ENCODE measurements at places on chromosomes 16 and 17.

- no peak for DNase-seq
Measured at GRCh38 chr16:63130942-63131341, 1094.7 kb upstream of the CDH8 start.

- DNase-seq, result no peak
Measured at GRCh38 chr17:55564081-55564480, 52.8 kb upstream of the SMIM36 start.

- DNase-seq, result peak; percentile 32
Measured at GRCh38 chr16:67169642-67170167, 633 bp upstream of the NOL3 start.

DNA sequence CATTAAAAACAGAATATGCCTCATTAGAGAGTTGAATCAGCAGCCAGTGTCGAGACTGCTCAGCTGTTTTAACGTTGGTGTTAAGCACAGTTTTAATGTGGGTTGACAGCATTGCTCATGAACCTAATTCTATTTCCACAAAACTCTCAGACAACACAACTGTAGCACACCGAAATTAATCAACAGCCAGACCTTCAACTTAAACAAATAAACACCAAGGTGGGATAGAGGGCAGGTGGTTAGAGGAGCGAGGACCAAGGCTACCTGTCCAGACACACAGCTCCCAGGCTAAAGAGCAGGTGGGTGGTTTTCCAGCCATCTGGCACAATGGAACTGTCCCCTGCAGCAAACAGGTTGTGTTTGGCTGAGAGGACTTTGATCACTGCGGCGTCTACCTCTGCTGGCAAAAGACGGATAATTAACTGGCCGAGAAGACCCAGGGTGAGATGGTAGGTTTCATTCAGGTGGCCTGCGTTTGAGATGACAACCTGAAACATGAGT, 69.6 kb upstream of the ATP2A3 start:
- no peak for DNase-seq

DNA sequence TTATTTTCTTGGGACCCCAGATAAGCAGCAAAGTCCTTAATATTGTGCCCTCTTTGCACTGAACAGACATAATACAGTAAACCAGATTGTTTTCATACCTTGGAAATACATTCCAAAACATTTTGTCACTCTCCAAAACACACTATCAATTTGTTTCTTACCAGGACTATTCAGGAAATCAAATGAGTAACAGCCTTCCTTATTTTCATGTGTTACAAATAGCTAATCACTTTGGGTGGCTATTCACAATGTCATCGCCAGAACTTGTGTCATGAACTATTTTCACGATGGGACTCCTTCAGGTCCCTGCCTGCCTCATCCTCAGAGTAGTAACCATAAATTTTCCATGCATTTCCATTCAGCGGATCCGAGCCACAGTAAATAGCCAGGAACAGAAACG, 104.5 kb downstream of the MAP2K6 start:
- no peak for DNase-seq

DNA sequence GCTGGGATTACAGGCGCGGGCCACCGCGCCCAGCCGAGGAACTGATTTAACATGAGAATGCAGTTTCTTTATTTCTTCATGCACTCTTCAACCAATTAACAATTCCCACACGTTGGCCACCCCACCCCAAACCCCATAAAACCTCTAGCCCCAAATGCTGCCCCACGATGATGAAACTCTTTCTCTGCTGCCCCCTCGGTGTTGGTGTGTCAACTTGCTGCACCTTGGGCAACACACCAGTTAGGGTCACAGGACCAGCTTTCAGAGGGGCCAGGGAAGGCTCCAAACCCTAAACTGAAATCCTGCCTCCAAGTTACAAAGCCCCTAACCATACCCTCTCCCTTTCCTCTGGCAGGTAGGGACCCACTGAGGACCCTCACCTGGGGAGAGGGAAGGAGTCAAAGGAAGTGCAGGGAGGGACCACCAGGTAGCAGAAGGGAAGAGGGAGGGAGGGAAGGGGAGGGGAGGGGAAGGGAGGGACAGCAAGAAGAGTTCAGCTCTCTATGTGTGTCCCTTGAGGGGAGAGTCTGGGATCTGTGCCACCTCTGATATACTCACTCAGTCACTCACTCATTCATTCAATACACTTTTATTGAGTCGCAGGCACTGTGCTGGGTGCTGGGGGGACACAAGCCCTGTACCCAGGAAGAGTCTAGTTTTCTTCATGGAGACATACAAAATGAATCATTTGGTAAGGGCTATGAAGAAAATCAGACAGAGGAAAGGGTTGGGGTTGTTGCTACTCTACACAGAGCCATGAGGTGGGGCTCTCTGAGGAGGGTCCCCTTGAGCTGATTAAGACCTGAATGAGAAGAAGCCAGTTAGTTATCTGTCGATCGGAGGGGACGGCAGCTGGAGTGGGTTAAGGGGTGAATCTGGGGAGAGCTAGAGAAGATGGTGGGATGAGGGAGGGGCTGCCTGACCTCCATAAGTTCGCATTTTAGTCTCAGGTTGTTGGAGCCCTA, 3.9 kb downstream of the PLXDC1 start:
- no peak for DNase-seq

DNA sequence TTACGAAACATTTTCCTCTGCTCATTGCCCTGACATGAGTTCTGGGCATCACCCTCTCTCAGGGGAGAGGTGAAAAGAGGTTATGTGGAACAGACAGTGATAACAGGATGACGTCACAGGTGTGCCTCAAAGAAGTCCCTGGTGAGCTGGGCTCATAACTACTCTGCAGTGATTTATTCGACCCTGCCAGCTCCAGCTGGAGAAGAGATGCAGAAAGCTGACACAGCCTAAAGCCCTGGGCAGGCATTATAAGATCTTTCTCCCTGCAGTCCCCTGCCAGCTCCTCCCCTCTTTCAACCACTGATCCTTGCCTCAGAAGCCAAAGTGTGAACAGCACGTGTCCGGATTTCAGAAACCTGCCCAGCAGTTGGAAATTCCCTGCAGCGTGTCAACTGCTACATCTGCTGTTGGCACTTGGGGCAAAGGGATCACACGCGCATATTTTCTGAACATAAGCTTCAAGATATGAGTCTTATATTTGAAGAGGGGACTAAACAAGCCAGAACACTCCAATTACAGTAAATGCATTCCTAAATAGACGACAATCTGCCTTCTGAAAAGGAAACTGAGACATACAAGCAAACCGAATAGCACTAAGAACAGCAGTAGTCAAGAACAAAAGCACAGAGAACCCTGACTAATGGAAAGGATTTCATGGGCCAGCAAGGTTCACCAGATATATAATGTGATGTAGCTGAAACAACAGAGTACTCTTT, 80.5 kb downstream of the SMG6 start:
- peak; percentile 70 for DNase-seq

GRCh38 chr16:87086156-87086555, 231.0 kb downstream of the C16orf95 start:
- DNase-seq, result no peak

DNA sequence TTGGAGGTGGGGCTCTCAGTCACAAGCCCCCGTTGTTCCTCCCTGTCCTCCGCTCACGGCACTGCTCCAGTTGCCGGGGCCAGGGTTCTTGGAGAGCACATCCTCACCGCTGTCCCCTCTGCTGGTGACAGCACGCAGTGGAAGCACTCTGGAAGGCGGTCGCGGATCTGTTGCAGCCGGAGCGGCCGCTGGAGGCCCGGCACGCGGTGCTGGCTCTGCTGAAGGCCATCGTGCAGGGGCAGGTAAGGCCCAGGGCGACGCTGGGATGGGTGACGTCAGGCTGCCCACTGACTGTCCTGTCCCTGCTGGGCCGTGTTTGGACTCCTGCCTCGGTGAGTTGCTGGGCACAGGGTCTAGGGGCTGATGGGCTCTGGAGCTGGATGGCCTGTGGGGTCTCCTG, 5.4 kb downstream of the TSC2 start:
- DNase-seq, result no peak

DNA sequence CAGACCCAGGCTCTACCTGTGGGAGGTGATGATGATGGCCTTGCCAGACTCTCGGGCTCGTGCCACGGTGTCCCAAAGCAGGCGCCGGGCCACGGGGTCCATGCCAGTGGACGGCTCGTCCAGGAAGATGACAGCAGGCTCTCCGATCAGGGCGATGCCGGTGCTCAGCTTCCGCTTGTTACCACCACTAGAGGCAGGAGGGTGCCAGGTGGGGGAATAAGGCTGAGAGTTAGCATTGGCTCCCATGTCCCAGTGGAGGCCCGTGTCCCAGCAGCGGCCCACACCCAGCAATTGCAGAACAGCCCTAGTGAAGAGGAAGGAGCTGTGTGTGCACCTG, 10.3 kb upstream of the RNPS1 start:
- DNase-seq, result no peak

DNA sequence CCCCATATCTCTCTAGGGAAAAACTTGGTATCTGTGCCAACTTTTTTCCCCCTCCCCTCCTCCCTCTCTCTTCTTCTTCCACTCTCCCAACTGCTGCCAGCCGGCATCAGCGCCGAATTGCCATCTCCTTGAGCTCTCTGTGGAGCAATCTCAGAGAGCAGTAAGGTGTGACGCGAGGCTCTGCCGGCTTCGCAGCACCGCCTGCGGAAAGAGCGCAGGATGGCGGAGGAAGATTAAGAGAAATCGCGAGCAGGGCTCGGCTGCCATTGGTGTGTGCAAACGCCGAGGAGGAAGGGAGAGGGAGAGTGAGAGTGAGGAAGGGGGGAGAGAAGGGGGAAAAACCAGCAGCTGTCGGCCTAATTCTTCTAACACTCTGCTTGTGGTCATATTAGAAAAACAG, 44.2 kb downstream of the NEUROD2 start:
- no peak for DNase-seq

GRCh38 chr16:75589306-75589705, 23.1 kb downstream of the GABARAPL2 start:
- no peak for DNase-seq

DNA sequence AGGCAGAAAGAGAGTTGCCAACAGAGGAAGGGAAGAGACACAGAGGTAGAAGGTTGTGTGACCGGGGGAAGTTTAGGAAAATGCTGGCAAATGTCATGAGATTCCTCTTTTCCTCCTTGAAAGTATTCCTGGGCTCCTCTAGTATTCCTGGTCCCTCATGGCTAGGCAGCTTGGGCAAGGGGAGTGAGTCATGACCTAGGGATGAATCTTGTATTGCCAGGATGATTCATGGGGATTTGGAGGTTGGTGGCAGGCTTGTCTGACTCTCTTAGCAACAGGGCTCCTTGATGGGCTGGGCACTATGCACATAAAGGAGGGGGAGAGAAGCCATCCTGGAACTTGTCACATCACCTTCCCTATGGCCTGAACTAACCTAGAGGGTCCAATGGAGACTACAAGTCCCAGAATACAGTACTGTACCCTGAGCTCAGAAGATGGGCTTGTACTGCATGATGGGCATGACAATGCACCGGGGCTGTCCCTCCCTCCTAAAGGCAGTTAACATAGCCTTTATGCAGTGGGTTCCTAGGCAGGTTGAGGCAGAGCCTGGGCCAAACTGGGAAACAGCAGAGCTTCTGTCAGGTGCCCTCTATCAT, 2.1 kb upstream of the SEZ6 start:
- no peak for DNase-seq

- no peak for DNase-seq
Measured at GRCh38 chr17:77496401-77496801, 355.6 kb downstream of the SEC14L1 start.
